ENCODE measurements at places on chromosomes 3 and 15.

- DNase-seq, result no peak
Observed at GRCh38 chr3:122219242-122219872, 35.9 kb downstream of the CASR start.

DNA sequence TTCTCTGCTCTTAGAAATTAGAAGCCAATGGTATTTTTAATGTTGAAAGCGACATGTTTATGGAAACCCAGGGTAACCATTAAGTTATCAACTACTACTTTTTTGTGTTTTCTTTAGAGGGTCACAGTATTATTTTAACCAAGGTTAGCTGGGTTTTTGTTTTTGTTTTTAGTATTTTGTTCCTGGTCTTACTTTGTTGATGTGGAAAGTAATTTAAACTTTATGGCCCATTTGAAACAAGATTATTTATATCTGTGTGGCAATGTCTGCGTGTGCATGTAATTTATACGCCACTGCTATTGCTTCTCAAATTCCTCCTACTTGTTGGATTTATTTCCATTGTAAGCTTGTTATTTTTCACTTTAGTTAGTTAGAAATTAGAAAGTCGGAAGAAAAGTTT, 722.1 kb upstream of the NR2F2 start:
- DNase-seq, result no peak

- DNase-seq, result no peak
Observed at GRCh38 chr3:101333883-101334282, 13.5 kb upstream of the IMPG2 start.

DNA sequence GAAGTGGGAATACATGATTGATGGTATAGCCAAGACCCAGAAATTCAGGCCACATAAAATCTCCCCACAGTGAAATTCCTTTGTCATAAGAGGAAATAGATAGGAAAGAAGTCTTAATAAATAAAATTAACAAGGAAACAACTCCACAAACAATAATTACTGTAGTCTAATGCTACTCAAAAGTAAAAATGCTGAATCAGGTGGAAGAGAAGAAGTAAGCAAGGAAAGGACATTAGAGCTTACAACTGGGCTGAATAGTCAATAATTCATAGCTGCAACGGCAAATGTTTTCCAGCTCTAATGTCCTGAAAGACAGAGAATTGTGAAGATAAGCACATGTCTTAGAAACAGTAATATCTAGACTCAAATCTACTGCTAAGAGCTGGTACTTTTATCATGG, 64.4 kb downstream of the STRIT1 start:
- DNase-seq, result no peak

GRCh38 chr3:62367763-62368195, 5.6 kb downstream of the FEZF2 start:
- no peak for DNase-seq

DNA sequence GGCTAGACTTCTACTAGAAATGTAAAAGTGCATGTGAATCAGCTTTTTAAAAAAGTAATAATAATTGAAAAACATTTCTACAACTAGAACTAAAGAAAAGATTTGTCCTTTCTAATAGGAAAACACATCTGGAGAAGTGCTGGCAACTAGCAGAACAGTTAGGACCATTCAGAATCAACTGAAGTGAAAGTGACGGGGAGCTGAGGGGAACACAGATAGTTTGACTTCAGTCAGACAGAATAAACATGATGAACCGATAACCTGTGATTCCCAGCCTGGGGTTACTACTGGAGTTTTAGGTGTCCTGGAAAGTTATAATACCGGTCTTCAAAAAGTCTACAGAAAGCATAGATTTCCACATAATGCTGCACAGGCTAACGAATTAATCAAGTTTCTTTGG, 28.1 kb downstream of the OPA1 start:
- DNase-seq, result no peak

DNA sequence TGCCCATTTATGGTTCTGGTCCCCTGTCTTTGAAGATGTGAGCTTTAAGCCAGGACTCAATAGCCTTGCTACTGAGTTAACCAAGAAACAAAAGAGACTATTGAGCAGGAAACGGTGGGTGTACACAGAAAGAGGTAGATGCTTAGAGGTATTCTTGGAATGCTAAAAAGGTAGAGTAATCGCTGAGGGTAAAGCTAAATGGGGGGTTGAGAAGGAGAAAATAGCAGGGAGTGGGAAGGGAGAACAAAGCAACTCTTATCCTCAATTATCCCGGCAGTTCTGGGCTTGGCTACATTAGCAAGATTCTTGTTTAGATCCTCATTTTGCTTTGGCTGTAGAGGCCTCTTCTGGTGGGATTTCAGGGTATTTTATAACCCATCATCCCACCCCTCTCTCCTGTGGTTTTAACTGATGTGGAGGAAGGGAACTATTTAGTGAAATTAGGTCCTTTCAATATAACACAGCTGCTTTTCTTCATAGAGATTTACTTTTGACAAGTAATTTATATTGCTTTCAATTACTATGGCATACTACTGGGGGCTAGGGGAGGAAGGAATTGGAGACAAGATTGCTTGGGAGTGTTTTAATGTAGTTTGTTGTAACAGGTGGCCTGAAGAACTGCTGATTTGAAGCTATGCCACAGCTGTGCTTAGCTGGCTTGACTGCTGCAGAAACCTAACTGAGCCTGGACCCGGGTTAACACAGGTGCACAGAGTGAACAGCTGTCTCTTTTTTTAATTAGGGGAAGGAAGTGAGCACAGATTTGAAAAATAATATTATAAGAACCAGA, 234.3 kb upstream of the CCDC54 start:
- no peak for DNase-seq

DNA sequence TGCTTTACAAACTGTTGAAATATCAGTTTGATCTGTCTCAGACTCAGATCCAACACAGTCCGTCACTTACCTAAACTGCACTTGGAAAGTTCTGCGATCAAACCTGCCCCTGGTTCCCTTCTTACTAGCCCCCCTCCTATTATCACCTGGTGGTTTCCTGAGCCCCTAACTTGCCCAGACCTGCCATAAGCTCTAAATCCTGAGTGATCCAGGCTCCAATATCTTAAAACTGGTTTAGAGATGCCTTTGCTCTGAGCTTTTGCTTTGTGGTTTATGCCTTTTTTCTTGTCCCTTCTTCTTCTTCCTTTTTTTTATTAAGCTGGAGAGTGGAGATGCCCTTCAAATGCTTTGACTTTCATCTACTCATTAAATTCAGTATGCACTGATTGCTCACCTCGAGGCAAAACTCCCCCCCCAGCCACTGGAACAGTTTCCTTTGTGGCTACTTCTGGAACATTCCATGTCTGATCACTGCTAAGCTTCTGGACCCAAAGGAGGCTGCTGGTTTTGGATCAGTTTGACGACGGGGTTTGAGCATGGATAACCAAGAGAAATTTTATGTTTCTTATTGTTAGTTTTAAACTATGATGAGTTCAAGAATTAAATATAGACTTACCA, 3.5 kb upstream of the ITGB5 start:
- DNase-seq, result no peak

GRCh38 chr3:129783470-129783869, 110.0 kb downstream of the TMCC1 start:
- no peak for DNase-seq

DNA sequence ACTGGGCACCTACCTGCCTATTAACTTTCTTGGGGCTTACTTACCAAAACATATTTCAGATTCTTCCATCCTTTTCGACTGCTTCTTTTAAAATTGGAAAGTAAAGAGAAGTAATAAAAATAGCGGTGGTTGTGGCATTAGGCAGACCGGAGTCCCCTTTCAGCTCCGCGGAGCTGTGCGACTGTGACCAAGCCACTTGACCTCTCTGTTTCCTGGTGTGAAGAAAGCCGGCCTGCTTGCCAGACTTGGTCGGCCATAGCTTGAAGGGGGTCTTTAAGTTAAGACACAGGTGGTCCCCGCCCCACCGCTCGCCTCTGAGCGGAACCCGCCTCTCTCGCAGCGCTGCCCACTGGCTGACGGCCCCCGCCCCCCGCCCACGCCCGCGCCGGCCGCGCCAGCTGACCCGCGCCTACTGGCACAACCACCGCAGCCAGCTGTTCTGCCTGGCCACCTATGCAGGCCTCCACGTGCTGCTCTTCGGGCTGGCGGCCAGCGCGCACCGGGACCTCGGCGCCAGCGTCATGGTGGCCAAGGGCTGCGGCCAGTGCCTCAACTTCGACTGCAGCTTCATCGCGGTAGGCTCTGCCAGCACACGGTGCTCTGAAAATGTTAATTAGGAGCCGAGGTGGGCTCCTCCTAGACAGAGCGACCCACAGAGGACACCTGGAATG, 18.3 kb downstream of the NOX5 start:
- DNase-seq, result no peak

DNA sequence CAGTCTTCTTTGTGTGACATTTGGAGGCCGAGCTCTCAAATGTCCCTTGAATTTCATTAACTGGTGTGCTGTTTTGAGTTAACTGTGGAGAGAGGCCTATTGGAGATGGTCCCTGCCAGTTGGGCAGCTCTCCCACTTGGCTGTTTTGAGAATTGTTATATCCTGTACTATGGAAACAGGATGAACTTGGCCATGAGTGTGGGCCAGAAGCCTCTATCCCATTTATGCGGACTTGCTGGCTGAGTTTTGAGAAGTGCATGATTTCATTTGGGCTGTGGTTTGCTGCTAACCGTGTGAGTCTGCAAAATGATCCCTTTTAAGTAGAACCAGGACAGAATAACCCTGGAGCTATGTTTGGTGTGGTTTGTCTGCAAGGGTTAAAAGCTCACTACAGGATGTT, 366.0 kb downstream of the PTPRG start:
- DNase-seq, result no peak

DNA sequence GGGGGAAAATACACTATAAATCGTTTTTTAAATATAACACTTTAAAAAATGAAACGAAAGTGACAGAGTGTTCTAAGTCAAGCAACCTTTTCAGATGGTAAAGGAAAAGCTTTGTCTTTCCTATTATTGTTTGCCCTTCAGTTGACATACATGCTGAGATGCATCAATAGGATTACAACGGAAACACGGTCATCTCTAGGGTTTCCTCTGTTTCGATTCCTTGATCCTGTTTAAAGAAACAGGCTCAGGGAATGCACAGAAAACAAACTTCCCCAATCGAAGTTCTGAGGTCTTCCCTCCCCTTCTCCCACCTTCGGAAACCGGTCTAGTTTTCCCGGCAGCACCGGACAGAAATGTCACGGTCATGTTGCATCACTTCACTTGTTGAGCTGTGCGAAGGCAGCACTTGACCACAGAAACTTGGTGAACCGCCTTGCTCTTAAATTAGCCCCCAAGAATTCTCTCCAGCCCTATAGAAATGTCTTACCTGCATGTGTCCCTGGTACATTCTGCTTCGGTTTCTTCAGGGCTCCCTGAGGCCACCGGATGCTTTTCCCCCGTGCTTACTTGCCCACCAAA, 556 bp downstream of the PEX5L start:
- no peak for DNase-seq

- no peak for DNase-seq
Observed at GRCh38 chr3:43126536-43126935, 20.7 kb upstream of the POMGNT2 start.

DNA sequence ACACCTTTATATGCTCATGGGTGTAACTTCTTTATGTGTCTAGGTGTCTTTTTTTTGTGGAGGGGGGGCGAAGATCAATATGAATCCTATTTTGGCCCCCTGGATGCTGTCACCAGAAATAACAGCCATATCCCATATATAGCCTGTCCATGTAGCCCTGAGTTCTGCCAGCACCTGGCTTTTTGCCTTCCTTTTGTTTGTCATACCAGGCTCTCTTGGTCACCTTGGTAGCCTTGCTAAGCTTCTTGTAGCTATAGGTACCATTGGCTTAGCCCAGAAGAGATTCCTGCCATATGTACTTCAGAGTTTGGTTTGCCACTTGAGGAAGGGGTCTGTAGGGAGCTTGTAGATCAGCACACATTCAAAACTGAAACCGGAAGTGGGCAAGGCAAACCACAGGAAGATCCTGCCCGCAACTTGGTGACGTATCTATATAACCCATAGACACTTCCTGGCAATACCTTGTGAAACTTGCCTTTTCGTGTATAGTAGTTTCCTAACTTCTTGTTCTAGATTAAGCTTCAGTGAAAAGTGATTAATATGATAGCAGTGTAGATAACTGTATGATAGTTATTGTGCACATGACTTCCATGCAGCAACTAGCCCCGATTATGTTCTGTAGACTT, 11.9 kb downstream of the RASA2 start:
- peak; percentile 99 for DNase-seq

GRCh38 chr3:6512172-6512800, 348.6 kb upstream of the GRM7 start:
- DNase-seq, result no peak

Data from GF-D8 (cell line).